ENCODE measurements at places on chromosomes 5 and 9.

GRCh38 chr5:169870211-169870610 lies 110.1 kb downstream of the INSYN2B start:
- no peak for DNase-seq

- DNase-seq, result peak; percentile 89
Observed at GRCh38 chr5:143405063-143405848, 1.8 kb upstream of the NR3C1 start.

DNA sequence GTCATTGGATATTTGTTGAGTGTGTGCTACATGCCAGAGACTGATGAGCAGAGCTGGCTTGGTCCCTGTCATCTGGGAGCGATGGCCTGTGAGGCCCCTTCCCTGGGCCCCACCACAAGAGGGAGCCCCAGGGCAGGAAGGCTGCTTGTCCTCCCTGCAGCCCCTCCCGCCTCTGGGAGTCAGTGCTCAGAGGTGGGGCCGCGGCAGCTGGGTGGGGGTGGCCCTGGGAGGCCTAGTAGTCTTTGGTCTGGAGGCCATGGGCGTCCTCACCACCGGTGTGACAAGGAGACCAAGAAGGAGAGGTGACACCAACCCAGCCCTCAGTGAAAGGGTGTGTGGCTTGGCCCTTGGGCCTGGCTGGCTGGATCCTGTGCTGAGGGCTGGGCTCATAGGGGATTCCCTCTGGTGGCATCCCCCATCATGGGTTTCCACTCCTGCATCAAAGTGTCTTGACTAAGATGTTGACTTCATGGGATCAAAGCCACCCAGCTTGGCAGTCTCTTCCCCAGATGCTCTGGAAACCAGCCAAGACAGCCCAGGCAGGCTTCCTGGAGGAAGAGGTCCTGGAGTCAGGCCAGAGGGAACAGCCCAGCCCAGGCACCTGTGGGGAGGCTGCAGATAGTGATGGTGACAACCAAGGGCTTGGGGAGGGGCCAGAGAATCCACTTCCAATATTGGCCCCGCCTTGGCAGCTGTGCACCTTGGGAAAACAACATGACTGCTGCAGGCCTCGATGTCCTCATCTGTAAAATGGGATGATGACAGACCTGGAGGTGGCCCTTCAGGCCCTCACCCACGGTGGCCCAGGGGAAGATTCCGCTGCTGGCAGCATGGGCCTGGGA lies 166.7 kb downstream of the GAPVD1 start:
- DNase-seq, result no peak

- no peak for DNase-seq
Observed at GRCh38 chr5:179553875-179554274, 3.5 kb downstream of the RUFY1 start.

- DNase-seq, result no peak
Observed at GRCh38 chr9:136840877-136841645, 1.2 kb upstream of the AJM1 start.

All from activated naive CD4-positive, alpha-beta T cell treated with anti-CD3 and anti-CD28 coated beads, Interleukin-2, amount 50 U/mL, for 16 hours (primary cell).